Suppressor macrophage treated with lipopolysaccharide for 4 hours (primary cell): ENCODE measurements at places on chromosomes 16 and 17.
A peak's percentile ranks its signal among the peaks of the same experiment; 100 is the strongest.

DNA sequence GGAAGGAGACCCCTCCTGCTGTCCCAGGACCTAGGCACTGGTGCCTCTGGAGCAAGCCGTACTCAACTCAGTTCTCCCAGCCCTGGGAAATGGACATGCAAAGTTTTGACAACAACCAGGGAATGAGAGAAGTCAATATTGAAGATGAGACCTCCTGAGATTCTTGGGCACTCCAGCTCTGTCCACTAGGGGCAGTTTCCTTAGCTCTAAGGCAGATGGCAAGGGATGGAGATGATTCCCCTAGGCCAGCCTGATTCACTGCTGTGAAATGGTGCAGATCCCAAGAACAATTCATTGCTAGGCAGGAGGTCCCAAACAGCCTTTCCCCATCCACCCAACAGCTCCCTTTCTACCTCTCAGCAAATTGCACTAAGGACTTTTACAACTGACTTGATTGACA is 20.5 kb upstream of the SDR42E2 start:
- peak; percentile 16 for DNase-seq

GRCh38 chr17:60652454-60653247 is 25.0 kb upstream of the BCAS3 start:
- DNase-seq = peak; percentile 35

GRCh38 chr16:90053902-90054500 is 23.1 kb downstream of the PRDM7 start:
- DNase-seq = peak; percentile 46

- no peak for DNase-seq
These were observed 4.5 kb downstream of the BCKDK start for GRCh38 chr16:31112711-31113110.

GRCh38 chr16:71358464-71358998 is at the start of gene CALB2:
TSS of gene CALB2 (plus strand) at chr16:71358723. CDS start at chr16:71358793, 70 bp downstream.
- DNase-seq = peak; percentile 75

DNA sequence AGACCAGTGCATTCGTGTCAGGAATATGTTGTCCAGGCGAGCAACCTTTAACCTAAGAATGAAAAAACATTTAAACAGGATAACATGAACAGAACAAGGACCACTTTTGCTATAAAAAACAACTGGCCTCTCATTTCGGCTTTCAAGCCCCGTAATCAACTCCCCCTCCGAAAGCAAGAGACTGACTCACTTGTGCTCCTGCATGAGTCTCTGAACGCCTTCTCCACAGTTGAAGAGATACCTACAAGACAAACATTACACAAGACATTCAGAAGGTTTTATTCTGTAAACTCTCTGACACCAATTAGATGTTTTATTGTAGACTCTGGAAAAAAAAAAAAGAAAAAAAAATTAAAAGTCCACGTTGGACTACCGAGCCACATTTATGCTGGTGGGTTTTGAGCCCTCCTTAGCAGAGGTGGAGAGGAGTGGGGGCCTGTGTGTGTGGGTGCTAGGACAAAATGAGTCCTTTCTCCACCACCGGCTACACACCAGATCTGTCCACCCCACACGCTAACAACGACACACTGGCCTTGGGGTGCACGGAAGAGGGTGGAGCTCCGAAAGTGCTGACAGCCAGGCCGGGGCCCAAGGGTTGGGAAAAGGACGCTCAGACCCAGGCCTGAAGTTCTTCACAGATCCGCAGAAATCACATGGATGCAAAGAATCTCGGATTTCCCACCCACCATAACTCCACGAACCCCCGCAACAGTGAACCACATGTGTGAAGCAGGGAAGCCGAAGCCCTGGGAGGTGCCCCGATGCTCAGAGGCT is 759 bp downstream of the ELAC2 start:
- peak; percentile 33 for DNase-seq

- DNase-seq = no peak
These were observed 67.9 kb downstream of the PMP22 start for GRCh38 chr17:15197229-15197628.

- DNase-seq = no peak
These were observed 25.5 kb downstream of the STH start for GRCh38 chr17:46024590-46024989.

DNA sequence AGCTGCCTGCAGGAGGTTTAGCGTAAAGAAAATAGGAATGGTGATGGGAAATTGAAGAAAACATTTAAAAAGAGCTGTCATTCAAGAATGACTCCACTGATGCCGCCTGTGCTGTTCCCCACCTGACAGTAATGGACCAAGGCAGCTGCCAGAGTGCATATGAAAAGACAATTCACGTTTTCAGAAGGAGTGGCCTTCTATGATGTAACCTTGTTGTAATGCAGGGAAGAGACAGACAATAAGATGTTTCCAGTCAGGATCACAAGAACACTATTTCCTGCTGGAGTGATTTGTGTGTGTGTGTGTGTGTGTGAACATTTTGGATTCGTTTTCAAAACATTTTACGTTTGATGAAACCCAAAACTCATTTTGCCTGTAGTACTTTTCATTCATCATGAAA is 203.7 kb downstream of the LGALS9B start:
- no peak for DNase-seq

GRCh38 chr16:3988824-3989223 is 108.3 kb upstream of the CREBBP start:
- no peak for DNase-seq

- no peak for DNase-seq
These were observed 52.4 kb upstream of the ETV4 start for GRCh38 chr17:43598357-43599045.

DNA sequence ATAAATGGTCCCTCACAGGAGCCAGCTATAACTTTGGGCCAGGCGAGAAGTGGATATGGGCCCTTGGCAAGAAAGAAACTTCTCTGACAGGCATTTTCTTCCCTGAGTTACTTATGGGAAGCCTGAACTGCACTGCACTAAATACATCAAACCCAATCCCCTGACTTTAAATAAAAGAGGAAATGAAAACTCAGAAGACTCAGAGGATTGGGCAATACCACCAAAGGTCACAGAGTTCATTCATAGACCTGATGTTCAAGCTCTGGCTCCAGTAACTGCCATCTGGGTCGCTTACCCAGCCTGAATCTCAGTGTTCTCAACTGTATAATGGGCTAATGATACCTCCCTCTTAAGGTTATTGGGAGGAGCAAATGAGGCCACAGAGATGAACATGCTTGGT is 815 bp downstream of the KRT35 start:
- DNase-seq = peak; percentile 36

DNA sequence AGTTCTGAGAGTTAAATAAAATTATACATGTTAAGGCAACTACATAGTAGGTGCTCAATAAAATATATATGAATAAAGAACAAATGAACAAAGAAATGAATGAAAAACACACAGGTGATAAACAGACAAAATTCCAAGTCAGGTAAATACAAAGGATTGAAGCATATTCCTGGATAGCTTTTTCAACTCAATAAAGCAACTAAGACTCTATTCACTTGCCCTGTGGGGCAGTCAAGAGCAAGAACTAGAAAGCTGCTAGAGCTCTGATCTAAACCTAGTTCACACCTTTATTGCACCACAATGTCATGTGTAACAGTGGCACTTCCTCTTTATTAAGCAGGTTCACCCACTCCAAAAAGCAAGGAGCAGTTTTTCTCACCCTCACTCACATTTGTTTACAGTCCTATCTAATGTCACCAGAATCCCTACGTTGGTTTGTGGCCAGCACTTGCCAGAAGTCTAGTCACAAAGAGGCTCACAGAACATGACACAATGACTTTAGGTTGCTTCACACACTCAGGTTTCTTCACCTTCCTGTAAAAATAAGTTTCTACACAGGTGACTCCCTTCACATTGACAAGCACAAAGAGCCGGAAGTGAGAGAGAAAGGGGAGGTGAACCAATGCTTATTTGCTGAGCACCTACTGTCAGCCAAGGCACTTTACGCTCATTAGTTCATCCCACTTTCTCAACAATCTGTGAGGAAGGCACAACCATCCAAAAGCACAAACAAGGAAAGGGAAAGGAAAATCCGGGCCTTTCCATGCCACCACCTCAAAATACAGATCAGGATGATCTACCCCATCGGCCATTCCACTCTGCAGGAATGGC is 70.8 kb downstream of the XPO6 start:
- peak; percentile 64 for DNase-seq

DNA sequence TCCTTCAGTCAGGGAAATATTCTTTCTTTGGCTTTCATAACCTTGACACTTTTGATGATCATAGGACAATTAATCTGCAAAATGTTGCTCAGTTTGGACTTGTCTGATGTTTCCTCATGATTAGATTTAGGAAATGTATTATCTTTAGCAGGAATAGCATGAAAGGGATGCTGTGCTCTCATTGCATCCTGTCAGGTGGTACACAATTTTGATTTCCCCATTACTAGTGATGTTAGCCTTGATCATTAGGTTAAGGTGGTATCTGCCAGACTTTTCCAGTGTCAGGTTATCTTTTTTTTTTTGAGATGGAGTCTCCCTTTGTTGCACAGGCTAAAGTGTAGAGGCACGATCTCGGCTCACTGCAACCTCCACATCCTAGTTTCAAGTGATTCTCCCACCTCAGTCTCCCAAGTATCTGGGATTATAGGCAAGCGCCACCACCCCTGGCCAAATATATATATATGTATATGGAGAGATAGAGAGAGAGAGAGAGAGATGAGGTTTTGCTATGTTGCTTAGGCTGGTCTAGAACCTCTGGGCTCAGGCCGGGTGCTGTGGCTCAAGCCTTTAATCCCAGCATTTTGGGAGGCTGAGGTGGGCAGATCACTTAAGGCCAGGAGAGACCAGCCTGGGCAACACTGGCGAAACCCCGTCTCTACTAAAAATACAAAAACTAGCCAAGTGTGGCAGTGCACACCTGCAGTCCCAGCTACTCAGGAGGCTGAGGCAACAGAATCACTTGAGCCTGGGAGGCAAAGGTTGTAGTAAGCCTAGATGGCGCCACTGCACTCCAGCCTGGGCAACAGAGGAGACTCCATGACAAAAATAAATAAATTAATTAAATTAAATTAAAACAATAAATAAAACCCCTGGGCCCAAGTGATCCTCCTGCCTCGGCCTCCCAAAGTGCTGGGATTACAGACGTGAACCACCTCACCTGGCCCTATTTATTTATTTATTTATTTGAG is 15.8 kb upstream of the CAVIN1 start:
- peak; percentile 42 for DNase-seq

DNA sequence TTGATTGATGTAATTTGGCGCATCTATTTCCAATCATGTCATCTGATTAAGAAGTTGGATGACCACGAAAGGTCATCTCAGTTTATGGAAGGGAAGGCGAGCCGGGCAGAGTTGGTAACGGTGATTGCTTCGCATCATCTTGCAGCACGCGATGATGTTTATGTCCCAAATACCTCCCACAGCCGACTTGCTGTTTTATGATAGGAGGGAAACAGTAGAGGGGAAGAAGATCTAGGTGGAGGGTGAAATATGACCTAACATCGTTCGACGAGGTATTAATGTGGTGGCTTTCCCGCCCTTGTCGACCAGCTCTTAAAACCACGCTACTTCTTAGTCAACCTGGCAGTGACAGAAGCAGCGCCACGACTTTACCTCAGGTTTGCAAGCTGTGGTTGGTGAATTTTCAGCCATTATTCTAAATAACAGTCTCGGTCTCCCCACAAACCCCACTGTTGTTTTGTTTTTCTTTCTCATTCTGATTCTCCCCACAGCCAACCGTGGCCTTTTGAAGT is 805 bp upstream of the TANC2 start:
- DNase-seq = no peak

DNA sequence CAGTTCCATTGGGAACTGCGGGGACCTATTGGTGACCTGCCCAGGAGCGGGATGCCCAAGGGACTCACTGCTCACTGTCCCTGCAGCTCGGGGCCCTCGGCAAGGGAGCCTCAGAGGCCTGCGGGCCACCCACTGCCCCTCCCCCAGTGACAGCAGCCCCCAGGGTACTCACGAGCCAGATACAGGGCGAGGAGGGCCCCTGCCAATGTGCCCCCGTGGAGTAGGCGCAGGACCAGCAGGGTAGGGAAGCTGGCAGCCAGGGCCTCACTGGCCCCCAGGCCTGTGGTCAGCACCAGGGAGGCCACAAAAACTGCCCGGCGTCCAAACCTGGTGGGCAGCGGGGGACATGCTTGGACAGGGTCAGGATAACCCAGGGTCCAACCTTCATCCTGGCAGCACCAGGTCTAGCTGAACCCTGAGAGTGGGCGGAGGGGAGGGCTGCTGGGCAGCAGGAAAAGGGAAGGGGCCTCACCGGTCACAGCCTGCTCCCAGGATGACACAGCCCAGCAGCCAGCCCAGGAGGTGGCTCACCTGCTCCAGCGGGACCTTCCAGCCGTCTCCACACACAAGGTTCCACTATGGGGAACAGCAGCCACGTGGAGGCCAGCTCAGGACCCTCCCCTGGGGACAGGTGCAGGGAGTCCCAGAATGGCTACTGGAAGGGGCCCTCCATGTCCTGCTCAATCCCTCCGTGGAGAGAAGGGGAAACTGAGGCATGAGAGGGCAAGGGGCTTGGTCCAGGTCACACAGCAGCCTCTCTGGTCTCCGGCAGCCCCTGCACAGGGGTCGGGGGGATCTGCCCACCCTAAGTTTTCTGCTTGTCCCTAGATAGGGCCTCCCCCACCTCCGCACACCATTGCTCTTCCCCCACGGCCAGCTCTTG is 855 bp downstream of the SLC22A31 start:
- DNase-seq = no peak

GRCh38 chr16:87176735-87177134 is 140.5 kb downstream of the C16orf95 start:
- no peak for DNase-seq

DNA sequence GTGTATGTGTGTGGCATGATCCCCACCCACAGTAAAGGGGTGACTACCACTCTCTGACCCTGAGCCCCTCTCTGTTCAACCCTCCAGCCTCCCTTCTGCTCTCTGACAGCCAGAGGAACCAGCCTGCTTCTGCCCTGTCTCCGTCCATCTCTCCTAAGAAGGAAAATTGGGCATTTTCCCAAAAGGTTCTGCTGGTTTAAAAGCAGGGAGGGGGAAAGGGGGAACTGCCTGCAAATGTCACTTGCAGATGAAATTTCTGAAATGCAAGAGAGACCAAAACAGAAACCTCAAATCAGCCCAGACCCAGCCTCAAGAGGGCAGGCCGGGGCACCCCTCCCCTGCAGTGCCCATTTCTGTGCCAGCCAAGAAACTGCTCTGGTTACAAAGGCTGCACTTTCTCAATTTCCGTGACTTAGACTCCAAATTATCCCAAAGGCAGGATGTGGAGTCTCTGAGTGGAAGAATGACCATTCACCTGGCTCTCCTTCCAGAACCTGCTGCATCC is 197.9 kb downstream of the RBFOX3 start:
- no peak for DNase-seq

- DNase-seq = no peak
These were observed 19.1 kb downstream of the TRARG1 start for GRCh38 chr17:1298606-1299005.

DNA sequence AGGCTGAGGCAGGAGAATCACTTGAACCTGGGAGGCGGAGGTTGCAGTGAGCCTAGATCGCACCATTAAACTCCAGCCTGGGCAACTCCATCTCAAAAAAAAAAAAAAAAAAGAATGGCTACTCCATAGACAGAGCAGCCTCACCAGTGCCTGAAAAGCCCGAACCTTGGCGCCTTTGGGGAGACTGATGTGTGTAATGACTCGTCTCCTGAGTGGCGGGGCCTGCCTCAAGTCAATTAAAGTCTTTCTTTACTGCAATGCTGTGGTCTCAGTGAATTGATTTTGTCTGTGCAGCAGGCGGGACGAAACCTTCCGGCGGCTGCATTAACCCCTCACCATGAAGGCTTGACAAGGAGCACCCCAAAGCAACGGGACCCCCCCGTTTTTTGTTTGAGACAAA is 3.5 kb upstream of the UQCC4 start:
- no peak for DNase-seq

- DNase-seq = no peak
These were observed 2.0 kb upstream of the COX10 start for GRCh38 chr17:14067347-14067746.

GRCh38 chr17:39665642-39666224 is 584 bp downstream of the TCAP start:
- no peak for DNase-seq

- DNase-seq = no peak
These were observed 28.7 kb upstream of the NGFR start for GRCh38 chr17:49466436-49466835.
